ENCODE measurements at places on chromosomes 12 and 14.
A peak's percentile ranks its signal among the peaks of the same experiment; 100 is the strongest.

GRCh38 chr14:90677484-90678050 lies 138.7 kb downstream of the TTC7B start:
- DNase-seq = no peak

- DNase-seq = peak; percentile 89
These were observed 7.7 kb downstream of the ENDOU start for GRCh38 chr12:47717443-47718193.

DNA sequence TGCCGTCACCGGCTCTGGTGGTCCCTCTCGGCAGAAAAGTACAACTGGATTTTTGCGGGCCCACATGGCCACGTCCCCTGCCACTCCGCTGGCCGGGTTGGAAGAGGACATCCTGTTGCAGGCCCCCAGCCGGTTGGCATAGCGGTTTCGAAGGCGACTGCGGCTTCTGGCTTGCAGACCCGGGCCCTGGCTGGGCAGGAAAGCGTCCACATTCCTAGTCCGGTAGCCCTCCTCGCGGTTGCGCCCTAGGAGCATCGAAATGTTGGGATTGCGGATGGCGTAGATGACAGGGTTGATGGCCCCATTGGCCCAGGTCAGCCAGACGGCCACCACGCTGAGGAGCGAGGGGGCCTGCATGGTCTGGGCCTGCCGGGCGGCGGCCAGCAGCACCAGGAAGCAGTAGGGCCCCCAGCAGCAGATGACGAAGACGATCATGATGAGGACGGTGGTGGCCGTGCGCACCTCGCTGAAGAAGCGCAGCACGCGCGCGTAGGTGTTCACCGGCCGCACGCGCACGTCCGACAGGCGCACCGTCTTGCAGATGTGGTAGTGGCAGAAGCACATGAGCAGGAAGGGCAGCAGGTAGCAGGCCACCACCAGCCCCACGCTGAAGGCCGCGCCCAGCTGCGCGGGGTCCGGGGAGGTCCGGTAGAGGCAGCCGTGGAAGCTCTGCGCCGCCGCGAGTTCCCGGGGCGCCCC lies 1.2 kb downstream of the GPR135 start:
- DNase-seq = no peak

- no peak for DNase-seq
These were observed 5.5 kb downstream of the CEP170B start for GRCh38 chr14:104870368-104871144.

DNA sequence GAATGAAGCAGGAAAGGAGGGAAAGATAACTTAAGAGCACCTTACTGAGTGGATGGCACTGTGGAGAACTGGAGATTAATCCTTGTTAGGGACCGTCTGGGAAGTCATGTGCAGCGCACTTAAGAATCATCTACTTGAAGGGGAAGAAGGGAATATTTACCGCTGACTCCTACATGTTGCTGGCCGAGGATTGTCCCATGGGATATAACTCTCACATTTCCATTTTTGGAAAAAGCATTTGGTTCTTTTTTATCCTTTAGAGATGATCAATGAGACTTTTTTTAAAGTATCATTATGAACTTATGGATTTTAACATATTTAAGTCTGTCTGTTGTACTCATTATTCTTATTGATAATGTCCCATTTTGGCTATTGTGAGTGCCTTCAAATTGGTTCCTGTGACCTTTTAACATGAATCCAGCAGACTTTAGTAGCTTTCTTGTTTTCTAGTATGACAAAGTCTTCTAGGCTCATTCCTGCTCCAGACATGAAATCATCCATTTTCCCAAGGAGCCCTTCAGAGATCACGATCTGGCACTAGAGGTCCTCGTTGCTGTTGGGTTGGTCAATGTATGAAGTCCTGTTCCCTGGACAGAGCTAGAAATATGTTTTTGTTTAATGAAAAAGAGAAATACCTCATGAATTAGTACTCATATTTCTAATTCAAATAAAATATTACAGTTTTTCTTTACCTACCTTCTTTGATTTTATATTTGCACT lies 20.2 kb upstream of the FAM234B start:
- DNase-seq = no peak

DNA sequence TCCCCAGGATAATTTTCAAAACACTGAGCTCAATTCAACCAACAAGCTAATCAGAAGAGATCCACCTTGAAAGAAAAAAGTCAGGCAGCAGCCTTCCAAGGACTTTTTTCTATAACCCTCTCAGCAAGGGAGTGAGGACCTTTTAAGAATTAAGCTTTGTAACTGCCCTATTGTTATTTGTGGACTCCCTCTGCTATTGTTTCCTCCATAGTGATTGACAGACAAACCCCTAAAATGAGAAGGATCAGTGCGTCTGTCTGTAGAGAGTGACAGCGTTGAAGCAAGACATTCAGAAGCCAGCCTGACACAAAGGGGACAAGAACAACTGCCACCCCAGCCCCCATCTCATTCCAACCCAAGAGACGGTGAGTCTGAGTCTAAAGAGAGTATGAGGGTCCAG lies 30.3 kb upstream of the BTG1 start:
- DNase-seq = no peak

DNA sequence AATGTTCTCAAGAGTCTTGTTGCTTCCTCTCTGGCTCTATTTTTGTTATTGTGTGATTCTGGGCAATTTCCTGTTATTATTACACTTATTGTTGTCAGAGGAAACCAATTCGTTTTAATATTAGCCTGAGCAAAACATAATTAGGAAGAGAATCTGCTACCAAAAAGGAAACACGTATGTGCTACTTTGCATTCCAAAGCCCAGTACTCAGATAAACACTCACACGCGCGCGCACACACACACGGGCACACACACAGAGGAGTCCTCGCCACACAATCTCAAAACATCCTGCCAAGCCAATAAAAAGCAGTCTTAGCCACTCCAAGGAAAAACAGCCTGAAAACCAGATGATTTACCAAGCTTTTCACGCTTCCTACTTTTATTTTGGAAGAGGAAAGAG lies 400.7 kb downstream of the NUAK1 start:
- DNase-seq = no peak

- DNase-seq = no peak
These were observed 71.7 kb downstream of the TPH2 start for GRCh38 chr12:72010356-72010755.

GRCh38 chr12:128771681-128772080 lies 52.1 kb downstream of the SLC15A4 start:
- no peak for DNase-seq

DNA sequence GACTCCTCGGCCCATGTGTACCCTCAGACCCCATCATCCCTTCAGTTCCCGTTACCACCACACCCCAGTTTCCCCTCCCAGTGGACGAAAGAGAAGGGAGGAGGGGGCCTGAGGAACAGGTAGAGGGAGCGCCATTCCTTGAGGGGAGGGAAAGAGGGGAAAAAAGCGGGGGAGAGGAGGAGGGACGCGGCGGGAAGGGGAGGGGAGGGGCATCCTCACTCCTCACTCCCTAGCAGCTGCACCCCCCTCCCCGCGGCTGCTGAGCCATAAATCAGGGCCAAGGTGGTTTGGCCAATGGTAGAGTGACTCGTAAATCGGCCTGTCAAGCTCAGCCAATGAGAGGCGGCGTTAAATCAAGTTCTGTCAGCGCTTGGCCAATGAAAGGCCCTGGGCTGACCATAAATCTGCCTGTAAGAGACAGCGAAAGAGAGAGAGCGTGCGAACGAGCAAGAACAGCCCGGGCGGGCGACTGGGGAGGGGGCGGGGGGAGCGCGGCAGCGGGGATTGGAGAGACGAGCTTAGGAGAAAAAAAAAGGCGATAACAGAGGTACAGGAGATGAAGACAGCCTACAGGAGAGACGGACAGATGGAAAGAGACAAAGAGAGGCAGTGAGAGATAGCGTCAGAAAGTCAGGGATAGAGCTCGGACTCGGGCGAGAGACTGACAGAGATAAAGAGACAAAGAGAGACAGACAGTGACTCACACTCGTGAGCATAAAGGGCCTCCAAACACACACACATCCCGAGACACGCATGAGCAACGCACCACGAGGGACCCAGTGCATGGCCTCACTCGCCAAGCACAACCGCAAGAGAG lies 5.1 kb downstream of the GPR84 start:
- peak; percentile 90 for DNase-seq

DNA sequence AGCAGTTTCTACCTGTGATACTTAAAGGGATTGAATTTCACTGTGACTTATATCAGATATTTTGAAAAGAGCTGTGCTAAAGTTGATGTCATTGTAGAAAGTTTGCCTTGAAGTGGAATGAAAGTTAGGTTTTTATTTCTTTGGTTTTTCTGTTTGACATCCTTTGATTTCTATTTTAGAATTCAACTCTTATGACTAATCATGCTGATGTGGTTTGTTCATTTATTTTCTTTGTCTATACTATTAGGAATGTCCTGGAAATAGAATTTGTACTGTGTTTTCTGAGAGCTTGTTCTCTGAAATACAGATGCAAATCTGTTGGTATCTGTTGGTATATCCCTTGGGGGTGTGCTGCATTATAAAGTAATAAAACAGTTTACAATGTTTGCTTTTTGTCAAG lies 3.3 kb downstream of the CNOT2 start:
- no peak for DNase-seq

- DNase-seq = no peak
These were observed 12.8 kb upstream of the TESC start for GRCh38 chr12:117111821-117112595.

DNA sequence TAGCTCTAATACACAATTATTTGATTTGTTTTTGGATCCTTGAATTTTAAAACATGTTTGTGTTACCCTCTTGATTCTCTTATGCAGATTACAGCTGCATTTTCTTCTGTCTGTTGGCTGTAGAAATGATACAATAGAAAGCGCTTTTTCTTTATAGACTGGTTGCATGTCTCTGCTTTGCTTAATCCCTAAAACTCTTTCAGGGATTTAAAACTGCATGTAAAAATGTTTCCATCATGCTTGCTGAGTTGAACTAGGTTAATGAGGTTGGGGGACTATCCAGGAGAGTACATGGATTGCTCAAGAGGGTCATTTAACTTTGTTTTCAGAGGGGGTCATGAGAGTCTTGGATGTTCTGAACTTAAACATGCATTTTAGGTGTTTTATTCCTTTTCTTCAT lies 166.4 kb upstream of the IFNG-AS1 start:
- no peak for DNase-seq

DNA sequence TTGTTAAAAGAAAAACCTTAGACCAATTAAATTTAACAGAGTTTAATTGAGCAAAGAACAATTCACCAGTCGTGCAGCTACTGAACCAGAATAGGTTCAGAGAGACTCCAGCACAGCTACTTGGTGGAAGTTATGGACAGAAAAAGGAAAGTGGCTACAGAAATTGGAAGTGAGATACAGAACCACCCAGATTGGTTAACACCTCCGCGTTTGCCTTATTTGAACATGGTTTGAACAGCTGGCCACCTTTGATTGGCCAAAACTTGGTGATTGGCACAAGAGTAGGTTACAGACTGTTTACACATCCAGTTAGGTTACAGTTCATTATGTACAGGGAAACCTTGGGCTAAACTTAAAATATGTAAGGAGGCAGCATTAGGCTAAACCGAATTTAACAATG lies 54.9 kb downstream of the SRGAP1 start:
- DNase-seq = no peak

GRCh38 chr12:108678104-108678730 lies 44.5 kb upstream of the SELPLG start:
- DNase-seq = no peak
